Stimulated activated CD8-positive, alpha-beta memory T cell treated with anti-CD3 and anti-CD28 coated beads, Interleukin-15, amount 100 ng/mL, for 1 hour (primary cell): ENCODE measurements at places on chromosomes 4 and X.

DNA sequence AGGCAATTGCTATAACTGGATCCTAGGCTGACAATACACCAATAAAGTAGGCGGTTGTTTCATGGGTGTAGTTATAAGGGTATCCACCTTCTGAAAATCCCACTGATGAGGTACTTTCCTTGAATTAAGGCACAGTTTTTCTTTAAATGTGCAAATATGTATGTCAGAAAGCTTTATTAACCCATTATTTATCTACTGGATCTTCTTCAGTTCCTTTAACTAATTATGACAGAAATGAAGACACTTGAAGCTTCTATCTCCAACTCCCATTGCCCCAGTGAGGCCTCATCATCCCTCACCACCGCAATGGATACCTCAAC, 159.6 kb upstream of the KLF3 start:
- DNase-seq, result no peak

DNA sequence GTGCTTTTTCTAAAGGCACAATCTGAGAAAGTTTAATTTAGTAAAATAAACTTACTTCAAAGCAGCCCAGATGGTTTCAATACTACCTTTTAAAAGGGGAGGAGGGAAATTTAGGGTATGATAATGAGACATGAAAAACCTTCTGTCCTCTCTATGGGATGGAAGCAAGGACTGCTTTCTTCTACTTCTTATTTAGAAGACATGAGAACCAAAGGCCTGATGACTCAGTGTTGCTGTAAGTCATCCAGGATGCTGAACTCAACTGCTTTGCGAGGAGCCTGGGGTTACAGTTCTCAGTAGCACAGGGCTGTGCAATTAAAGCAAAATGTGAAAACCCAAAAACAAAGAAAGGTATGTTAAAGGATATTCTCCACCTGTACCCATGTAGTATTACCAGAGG, 140.8 kb upstream of the EDNRA start:
- no peak for DNase-seq

DNA sequence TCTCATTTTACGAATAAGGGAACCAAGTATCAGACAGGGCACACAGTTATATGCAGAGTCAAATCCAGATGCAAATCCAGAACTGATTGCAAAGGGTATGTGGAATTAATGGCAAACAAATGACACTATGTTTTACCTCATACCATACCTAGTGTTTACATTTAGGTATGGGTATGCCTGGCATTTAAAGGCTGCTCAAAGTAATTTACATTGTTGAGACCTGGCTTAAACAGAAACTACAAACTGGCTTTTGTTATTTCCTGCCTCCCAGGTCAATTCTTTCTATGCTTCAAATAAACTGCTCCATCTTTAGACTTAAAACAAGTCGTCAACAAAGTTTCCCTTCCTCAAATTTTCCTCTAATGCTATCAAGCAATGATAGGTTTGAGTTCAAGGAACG, 33.7 kb downstream of the ANKRD17 start:
- no peak for DNase-seq

- DNase-seq, result no peak
These were observed 16.5 kb upstream of the SYNPO2 start for GRCh38 chr4:118872181-118872580.

DNA sequence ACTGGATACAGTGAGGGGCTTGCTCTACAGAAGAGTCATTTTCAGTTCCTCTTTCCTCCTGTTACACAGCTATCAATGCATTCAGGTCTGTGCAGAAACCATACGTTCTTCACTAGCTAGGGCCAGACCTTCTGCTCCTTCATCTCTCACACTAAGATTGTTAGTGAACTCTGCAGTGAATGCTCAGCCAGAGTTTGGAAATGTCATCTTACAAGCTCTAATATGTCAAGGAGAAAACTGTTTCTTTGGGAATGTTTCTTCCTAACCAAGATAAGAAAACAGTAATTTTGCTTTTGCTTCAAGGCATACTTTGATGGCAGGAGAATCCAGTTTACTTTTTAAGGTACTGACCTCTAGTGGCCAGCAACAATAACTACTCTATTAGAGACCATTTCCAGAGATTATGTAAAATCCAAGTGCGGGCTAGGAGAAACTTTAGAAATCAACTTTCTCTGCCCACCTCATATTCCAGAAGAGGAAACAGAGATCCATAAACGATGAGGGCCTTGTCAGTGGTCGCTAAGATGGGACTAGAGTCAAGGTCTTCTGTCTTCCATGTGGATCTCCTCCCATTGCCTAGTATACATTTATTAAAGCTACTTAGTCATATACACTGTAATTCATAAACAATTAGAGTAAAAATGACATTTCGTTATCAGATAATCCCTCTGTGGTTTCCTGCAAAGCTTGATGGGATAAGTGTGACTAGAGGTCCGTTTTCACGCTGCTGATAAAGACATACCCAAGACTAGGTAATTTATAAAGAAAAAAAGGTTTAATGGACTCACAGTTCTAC, 12.1 kb upstream of the CC2D2A start:
- DNase-seq, result no peak
